CD4-positive, alpha-beta T cell treated with Interleukin-4 for 4 hours (primary cell): ENCODE measurements at places on chromosomes 3 and 15.

DNA sequence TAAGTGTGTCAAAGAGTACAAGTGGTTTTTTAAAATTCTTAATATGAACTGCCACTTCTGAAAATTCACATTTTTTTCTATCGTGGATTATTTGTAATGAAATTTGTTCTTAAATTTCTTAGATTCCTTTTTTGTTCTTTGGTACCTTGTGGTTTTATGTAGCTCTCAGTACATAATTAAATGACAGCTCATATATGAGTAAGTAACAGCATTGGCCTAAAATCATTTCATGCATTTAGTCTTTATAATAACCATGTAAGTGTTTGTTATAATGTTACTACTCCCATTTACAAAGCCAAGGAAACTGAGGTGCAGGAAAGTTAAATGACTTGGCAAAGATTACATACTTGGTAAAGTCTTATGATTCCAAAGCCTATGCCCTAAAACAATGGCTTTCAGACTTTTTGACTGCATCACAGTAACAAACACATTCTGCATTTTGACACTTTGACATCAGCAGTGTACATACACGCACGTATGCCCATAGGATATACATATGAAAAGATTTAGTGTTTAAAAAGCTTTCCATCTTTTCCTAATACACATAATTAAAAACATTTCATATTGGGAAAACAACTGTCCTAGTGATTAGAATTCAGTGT is 14.9 kb downstream of the SPRED1 start:
- DNase-seq, result no peak

DNA sequence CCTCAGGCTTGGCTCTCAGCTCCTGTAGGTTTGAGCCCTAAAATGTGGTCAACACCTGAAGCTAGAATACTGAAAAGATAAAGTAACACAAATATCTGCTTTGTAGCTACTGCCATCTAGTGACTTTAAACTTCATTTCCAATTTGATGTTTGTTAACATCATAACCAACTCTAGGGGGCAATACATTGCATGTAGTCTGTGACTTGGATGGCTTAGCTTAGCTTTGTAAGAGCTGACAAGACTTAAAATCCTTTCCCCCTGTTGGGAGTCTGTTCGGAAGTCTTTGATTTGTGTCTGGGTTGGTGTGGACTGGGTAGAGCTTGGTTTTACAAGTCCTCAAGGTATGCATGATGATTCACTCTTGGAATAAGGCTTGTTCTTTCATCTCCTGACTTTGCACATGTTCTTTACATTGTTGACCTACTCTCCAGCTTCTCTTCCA is 51.7 kb downstream of the SCN11A start:
- DNase-seq, result peak; percentile 49

- no peak for DNase-seq
Observed at GRCh38 chr15:57462381-57462780, 86.1 kb downstream of the CGNL1 start.

GRCh38 chr15:58182460-58183163 is 44.4 kb downstream of the AQP9 start:
- DNase-seq, result no peak

DNA sequence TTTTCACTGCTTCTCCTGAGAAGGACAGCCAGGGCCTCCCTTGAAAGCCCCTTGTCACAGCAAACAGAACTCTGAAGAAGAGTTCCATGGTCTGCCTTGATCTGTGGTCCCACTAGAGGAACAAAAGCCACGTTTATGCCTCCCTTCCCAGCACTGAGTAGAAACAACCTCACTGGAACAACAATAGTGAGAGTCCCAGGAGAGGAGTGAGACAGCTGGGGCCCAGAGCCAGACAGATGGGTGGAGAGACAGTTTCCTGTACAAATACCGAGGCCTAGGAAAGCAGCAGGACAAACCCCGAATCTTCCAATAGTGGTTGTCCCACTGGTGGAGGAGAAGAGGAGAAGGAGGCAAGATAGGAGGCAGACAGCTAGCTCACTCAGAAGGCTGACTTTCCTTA is 106.1 kb downstream of the WDR76 start:
- no peak for DNase-seq

DNA sequence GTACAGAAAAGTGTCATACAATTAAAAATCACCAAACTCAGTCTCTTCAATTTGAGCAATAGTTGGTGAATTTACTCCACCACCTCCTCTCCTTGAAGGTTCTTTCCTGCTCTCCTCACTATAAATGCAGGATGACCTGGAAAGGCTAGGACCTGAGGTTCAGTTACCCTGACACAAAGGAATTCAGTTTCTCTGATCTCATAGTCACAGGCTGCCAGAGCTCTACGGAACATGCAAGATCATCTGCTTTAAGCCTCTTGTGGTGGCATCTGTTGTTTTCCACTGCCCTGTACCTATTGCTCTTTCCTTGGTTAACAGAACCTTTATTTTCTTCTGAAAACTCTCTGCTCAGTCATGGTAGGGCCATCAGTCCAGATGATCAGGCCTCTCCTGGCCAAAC is 4.9 kb upstream of the TP63 start:
- DNase-seq, result no peak

GRCh38 chr3:18645619-18646018 is 220.5 kb upstream of the SATB1 start:
- DNase-seq, result no peak

- no peak for DNase-seq
Observed at GRCh38 chr15:67824197-67824968, 926 bp upstream of the SKOR1 start.

- DNase-seq, result no peak
Observed at GRCh38 chr15:99681990-99682389, 51.2 kb downstream of the LYSMD4 start.

DNA sequence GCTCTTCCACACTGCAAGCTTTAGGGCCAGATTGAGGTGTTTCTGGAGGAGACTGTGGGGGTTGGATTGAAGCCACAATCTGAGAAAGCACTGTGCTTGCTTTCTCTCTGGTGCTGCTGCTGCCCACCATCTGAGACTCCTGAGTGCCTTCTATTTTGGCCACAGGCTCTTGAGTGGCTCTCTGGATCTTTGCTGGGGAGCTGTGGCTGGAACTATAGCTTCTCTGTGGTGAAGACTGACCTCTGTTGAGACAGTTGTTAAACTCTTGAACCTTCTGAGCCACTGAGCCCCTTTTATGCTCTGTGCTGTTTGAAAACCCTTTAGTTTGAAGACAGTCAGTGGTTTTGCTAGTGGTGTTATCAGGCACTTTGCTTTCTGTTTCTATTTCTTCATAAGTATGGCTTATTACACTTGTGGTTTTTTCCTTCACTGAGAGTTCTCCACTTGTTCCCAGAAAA is 108.7 kb upstream of the TSPAN3 start:
- peak; percentile 17 for DNase-seq

- DNase-seq, result no peak
Observed at GRCh38 chr15:74794248-74794969, 12.5 kb downstream of the CSK start.

DNA sequence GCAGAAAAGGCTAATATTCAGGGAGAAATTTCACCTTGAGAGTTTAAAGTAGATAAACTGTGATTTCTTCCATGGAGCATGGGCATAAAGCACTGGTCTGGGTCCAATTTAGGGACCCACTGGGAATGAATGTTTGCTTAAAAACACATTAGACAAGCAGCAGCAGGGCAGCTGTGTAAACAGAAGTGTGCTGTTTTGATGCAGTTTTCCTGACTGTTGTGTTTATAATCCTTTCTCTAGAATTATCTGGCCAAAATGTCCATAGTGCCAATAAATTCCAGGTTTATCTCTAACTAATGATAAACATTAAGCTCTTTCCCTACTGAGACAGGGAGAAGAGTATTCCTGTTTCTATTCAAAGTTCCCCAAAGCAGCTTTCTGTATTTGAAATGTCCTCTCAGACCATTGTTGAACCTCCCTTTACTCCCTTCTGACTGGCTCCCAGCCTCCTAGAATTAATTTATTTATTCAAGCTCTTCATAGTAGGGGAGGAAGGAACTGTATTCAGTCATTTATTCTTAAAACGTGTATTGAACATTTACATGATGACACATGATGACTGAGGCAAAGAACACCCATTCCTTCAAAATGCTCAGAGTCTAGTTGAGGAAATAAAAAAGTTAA is 7.0 kb upstream of the TM4SF18 start:
- DNase-seq, result no peak

- no peak for DNase-seq
Observed at GRCh38 chr3:159417761-159418160, 570.9 kb upstream of the IL12A start.

- no peak for DNase-seq
Observed at GRCh38 chr3:46675843-46676567, 17.5 kb downstream of the ALS2CL start.

- DNase-seq, result no peak
Observed at GRCh38 chr3:16203671-16204629, 29.5 kb downstream of the GALNT15 start.

GRCh38 chr15:97078591-97078990 is 748.1 kb downstream of the NR2F2 start:
- DNase-seq, result no peak

GRCh38 chr15:59170295-59171066 is 36.2 kb upstream of the LDHAL6B start:
- DNase-seq, result no peak
